SK-N-SH (cell line): ENCODE measurements at places on chromosomes 13 and 19. TPM values are rescaled to one million over a fixed set of nuclear protein-coding genes. Genes with fewer than 3 reads are reported as not detected.
A peak's percentile ranks its signal among the peaks of the same experiment; 100 is the strongest.

- H3K4me3 ChIP-seq: no peak overlapping the region
- no peak overlapping the region for H3K27ac ChIP-seq
- H3K4me1 ChIP-seq: no peaks in the 10 kb centered on the region
Observed at GRCh38 chr19:45290381-45290931, 32.2 kb downstream of the CKM start.

DNA sequence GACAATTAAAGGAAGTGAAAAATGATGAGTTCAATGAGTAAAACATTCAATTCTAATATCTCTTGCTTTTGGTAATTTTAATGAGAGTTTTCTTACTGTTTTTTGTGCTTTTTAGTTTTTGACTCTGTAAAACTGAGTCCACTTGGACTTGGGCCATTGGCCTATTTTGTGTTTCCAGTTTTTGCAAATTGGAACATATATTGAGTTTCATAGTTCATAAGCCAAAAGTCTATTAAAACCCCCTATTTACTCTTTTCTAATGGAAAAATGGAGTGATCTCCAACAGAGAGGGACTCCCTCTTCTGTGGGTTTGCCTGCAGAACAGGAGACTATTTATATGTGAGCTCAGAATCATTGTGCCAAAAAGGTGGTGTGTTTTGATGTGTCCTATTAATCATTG, 219.7 kb upstream of the SPRY2 start:
- no peaks in the 10 kb centered on the region for H3K27me3 ChIP-seq
- H3K4me3 ChIP-seq: no peak overlapping the region
- DNase-seq: no peak

DNA sequence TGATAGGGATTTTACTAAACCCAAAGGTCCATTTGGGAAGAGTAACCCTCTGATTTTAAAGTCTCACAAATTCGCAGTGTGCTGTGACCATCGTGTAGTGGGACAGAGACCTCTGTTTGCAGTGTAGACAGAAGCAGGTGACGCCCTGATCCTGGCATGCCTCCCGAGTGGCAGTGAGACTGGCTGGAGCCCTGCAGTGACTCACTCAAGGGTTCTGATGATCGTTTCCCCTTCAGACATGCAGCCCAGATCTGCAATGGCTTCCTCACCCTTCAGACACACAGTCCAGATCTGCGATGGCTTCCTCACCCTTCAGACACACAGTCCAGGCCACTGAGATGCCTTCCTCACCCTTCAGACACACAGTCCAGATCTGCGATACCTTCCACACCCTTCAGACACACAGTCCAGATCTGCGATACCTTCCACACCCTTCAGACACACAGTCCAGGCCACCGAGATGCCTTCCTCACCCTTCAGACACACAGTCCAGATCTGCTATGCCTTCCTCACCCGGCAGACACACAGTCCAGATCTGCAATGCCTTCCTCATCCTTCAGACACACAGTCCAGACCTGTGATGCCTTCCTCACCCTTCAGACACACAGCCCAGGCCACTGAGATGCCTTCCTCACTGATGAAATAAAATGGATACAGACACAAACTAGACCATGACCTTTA, 125.2 kb downstream of the ATP11A start:
- peaks cover 10% of the 10 kb centered on the region for H3K36me3 ChIP-seq
- H3K4me1 ChIP-seq: no peaks in the 10 kb centered on the region
- H3K4me3 ChIP-seq: no peak overlapping the region
- H3K27me3 ChIP-seq: no peaks in the 10 kb centered on the region
- no peak for DNase-seq

Gene PNMA8B
- polyA plus RNA-seq: 0.63 and 0.92 TPM in 2 replicates

- no peak overlapping the region for H3K27ac ChIP-seq
- H3K36me3 ChIP-seq: no peaks in the 10 kb centered on the region
Observed at GRCh38 chr19:6794686-6795431, 22.4 kb downstream of the VAV1 start.

DNA sequence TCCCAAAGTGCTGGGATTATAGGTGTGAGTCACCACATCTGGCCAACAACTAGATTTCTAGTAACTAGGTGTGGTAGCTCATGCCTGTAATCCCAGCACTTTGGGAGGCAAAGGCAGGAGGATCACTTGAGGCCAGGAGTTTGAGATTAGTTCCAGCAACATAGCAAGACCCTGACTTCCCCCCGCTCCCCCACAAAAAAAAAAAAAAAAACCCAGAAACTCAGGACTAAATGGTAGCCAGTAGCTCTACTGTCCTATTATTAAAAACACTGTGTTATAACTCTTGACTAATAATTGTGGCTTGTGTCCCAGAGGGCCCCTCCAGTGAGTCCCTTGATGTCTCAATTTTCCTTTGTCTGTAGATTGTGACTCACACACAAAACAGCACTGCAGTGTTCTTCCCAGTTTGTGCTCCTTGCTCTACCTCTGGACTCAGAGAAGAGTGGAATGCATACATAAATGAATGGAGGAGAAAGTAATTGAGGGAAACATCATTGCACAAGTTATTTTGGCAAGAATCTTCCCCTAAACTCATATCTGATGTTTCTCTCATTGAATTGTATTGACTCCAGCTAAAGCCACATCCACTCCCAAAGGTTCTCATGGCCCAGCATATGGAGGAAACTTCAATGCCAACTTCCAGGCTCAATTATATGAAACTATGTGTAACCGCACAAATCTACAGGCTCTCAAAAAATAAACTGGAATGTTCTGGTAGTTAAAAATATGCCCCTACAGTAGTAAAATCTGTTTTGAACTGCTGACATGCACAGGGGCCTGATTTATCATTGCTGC, 8.8 kb downstream of the TPT1 start:
- no peaks in the 10 kb centered on the region for H3K27me3 ChIP-seq
- peaks cover 52% of the 10 kb centered on the region for H3K4me1 ChIP-seq
- DNase-seq: no peak
- H3K4me3 ChIP-seq: no peak overlapping the region
- peaks cover 30% of the 10 kb centered on the region for H3K36me3 ChIP-seq

- no peaks in the 10 kb centered on the region; the same call in 1 of the 2 replicates for H3K27me3 ChIP-seq
- no peaks in the 10 kb centered on the region for H3K4me1 ChIP-seq
- no peak for DNase-seq
- H3K27ac ChIP-seq: no peak overlapping the region
- H3K36me3 ChIP-seq: no peaks in the 10 kb centered on the region
Observed at GRCh38 chr13:75195495-75196146, 286.3 kb downstream of the TBC1D4 start.

Gene FAM216B
- not detected in 2 replicates for polyA plus RNA-seq

DNA sequence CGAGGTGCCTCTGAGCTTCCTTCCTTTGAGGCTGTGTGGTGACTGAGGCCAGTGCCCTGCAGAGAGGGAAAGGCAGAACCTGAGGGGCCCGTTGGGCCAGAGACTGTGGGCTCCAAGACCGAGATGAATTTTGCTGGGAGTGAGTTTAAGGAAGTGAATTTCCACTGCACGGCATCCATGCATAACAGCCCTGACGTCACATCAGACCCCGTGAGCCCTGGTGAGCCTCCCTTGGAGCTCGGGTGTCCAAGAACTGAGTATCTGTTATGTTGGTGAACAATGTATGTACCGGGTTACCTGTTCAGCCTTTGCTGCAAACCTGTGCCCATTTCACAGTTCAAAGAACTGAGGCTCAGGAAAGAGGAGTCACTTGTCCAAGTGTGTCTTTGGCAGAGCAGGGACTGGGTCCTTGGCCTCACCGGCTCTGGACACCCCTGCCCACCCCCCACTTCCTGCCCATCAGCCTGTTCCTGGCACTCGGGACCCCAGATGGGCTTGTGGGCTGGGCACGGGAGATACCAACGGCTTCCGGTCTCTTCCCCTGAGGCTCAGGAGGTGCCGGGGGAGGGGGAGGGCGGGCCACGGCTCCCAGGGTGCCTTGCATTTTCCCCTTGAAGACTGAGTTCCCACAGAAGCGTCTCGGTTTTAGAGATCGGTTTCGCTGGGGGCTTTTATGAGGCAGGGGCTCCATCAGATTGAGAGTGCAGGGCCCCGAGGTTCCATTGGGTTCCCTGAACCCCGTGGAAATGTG, 33.7 kb downstream of the NFILZ start:
- H3K27me3 ChIP-seq: peaks cover 48% of the 10 kb centered on the region
- no peak overlapping the region for H3K4me3 ChIP-seq
- DNase-seq: no peak
- H3K36me3 ChIP-seq: no peaks in the 10 kb centered on the region
- no peak overlapping the region for H3K27ac ChIP-seq

GRCh38 chr13:103190841-103191240, 124.6 kb upstream of the SLC10A2 start:
- no peaks in the 10 kb centered on the region for H3K36me3 ChIP-seq
- no peak overlapping the region; the same call in 1 of the 2 replicates for H3K27ac ChIP-seq
- peaks cover 3% of the 10 kb centered on the region; the same call in 1 of the 2 replicates for H3K4me1 ChIP-seq
- no peak for DNase-seq
- H3K4me3 ChIP-seq: no peak overlapping the region

GRCh38 chr13:43368003-43368402, 344.6 kb downstream of the DNAJC15 start:
- no peaks in the 10 kb centered on the region for H3K36me3 ChIP-seq
- peak overlapping the region; percentile 19; the same call in 1 of the 2 replicates for H3K27ac ChIP-seq
- peaks cover 20% of the 10 kb centered on the region for H3K4me1 ChIP-seq
- H3K4me3 ChIP-seq: peak overlapping the region; percentile 14; the same call in 1 of the 2 replicates
- DNase-seq: no peak
